ENCODE measurements at places on chromosomes 1 and 21.

GRCh38 chr1:49051647-49052046, 275.0 kb upstream of the BEND5 start:
- DNase-seq: peak; percentile 31

DNA sequence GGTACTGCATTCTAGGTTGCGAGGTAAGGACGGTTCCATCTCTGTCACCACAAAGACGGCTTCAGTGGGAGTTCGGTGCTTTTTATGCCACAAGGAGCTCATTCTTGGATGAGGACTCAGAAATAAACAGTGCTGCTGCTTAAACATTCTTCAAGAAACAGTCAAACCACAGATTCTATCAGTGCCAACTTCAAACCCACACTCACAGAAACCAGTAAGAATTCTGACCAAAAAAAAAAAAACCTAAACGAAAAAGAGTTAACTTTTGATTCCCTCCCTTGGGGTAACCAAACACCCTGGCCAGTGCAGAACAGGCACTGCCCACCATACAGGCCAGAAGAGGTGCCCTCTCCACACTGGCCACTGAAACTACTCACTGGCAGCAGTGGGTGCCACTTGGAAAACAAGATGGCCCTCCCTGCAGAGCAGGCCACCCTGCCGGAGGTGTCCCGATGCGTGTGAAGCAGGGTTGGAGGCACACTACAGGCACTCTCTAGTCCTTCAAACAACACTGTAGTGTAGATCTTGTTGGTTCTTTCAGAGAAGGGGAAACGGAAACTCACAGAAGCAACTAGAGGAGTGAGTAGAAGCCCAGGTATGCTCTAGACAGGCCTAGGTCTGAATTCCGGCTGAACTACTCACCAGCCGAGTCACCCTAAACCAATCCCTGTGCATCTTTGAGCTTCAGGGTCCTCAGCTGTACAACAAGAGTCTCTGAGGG, 87.3 kb upstream of the TLR5 start:
- DNase-seq: peak; percentile 96

DNA sequence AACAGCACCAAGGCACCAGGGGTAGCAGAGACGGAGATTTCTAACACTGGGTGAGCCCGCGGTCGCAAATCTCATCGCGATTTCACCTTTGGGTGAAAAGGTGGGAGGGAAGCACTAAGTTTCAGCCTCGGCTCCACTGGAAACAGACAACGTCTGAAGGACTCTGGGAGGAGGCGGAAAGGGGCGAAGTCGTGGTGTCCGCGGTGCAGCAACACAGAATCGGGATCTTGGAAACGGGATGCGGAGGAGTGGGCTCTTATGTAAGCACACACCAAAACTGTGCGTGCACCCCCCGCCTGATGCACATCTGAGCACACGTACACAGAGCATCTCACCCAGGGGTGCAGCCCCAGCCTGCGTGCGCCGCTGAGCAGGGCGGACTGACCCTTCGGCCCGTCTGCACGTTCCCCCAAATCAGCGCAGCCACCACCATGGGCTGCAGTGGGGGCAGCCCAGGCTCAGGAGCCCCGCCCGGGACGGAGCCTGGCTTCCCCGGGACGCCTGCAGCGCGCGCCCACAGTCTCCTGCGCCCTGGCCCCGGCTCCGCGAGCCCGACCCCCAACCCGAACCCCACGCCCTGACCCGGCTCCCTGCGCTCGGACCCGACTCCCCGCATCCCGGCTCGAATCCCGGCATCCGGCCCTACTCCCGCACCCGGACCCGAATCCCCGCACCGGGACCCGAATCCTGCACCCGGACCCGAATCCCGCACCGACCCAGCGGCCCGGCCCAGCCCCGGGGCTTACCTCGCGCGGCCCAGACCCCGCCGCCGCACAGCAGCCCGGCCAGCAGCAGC, 670 bp downstream of the CLSTN1 start:
- DNase-seq: no peak

- no peak for DNase-seq
Measured at GRCh38 chr1:183247931-183248330, 61.9 kb downstream of the LAMC2 start.

- DNase-seq: peak; percentile 86
Measured at GRCh38 chr1:70486676-70487458, 75.8 kb downstream of the CTH start.

GRCh38 chr1:197149340-197149739, 2.9 kb upstream of the ASPM start:
- DNase-seq: no peak

- no peak for DNase-seq
Measured at GRCh38 chr1:226255380-226255779, 31.9 kb downstream of the MIXL1 start.

GRCh38 chr1:176847052-176847451, 317.5 kb downstream of the ASTN1 start:
- DNase-seq: peak; percentile 11

GRCh38 chr1:227568593-227568992, 5.2 kb downstream of the ZNF678 start:
- DNase-seq: no peak

- no peak for DNase-seq
Measured at GRCh38 chr1:13836136-13836535, 136.1 kb downstream of the PRDM2 start.

GRCh38 chr1:61097317-61097716, 15.0 kb downstream of the NFIA start:
- peak; percentile 79 for DNase-seq
